ENCODE measurements at places on chromosomes 5 and 9. TPM values are rescaled to one million over a fixed set of nuclear protein-coding genes. Genes with fewer than 3 reads are reported as not detected.
A peak's percentile ranks its signal among the peaks of the same experiment; 100 is the strongest.

DNA sequence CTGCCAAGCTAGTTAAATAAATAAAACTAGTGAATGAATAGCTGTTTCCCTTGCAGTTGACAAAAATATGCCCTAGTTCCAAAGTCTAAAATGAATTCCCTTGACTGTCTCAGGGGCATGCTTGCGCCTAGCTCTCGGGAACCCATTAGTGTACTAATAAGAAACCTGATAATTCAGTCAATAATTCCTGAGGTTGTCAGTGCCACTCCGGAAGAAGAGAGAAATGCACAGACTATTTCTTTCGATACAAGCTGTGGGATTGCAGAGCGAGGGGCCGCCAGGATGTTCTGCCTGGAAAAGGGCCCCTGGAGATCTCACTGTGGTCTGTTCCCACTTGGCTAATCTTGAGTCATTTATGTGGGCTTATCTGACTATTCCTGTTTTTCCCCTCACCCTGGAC, 56.4 kb upstream of the LARP1 start:
- peak overlapping the region; percentile 65 for H3K27ac ChIP-seq
- peak; percentile 52 for DNase-seq
- H3K4me3 ChIP-seq, result no peak overlapping the region
- no peaks in the 10 kb centered on the region for H3K27me3 ChIP-seq
- no peaks in the 10 kb centered on the region for H3K36me3 ChIP-seq

DNA sequence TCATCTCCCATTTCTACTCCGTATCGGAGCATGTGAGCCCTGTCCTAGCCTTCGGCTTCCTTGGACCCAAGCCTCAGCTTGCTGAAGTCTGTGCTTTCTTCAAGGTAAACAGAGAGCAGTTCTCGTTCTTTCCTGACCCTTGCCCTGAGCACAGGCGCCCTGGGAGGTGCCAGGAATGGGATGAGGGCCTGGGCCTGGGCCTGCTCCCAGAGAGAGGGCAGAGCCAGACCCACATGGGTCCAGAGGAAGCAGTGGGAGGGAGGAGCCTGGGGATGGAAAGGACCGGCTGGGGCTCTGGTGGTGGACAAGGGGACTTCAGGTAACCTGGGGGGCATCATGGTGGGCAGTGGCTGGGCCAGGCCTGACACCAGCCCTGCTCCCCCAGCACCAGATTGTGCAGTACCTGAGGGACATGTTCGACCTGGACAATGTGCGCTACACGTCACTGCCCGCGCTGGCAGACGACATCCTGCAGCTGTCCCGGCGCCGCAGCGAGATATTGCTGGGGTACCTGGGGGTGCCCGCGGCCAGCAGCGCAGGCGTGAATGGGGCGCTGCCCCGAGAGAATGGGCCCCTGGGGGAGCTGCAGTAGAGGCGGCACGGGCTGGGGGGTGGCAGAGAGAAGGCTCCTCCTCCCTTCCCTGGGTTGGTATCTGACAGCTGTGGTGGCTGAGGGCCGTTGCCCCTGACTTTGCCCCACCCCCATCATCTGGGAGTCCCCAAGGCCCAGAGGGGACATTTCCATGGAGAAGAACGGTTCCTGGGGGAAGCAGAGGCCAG, 10.9 kb upstream of the DOLPP1 start:
- DNase-seq, result no peak
- H3K4me3 ChIP-seq, result no peak overlapping the region
- no peaks in the 10 kb centered on the region for H3K4me1 ChIP-seq
- H3K27me3 ChIP-seq, result no peaks in the 10 kb centered on the region
- peaks cover 13% of the 10 kb centered on the region for H3K36me3 ChIP-seq

DNA sequence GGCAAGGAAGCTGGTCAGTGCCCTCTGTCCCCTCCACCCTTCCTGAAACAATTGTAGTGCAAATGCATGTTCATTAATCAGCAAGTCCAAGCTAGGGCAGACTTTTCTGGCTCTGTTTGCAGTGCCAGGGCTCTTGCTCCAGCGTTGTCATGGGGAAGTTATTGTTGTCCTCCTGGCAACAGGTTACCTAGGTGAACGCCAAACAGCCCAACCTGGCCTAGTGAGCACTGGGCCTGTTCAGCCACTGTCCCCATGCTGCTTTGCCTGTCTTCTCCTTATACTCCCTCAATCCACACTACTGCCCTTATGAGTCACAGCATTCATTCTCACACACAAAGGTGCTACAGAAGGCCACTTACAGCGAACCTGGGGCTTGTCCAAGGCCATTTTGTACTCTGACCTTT, 34.5 kb upstream of the GLIS3 start:
- DNase-seq, result peak; percentile 9
- no peaks in the 10 kb centered on the region for H3K36me3 ChIP-seq
- H3K4me1 ChIP-seq, result peaks cover 8% of the 10 kb centered on the region
- H3K27ac ChIP-seq, result no peak overlapping the region
- no peaks in the 10 kb centered on the region for H3K27me3 ChIP-seq

DNA sequence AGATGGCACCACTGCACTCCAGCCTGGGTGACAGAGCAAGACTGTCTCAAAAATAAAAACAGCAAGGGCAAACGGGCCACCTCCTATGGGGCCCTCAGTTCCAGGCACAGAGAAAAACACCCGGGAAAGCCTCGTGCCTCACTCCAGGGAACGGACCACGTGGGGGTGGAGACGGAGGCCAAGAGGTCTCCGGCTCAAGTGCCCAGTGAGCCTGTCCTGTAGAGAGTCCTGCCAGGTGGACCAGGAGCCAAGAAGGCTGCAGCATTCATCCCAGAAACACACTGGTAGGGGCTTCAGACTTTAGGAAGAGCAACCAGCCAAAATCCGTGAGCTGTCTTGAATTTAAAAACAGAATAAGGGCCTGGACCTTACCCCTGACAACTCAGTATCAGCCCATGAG, 63.8 kb downstream of the C5orf15 start:
- H3K27me3 ChIP-seq, result no peaks in the 10 kb centered on the region
- DNase-seq, result no peak

GRCh38 chr5:78811121-78811817, 162.7 kb upstream of the LHFPL2 start:
- peak overlapping the region; percentile 66 for H3K27ac ChIP-seq
- no peaks in the 10 kb centered on the region for H3K36me3 ChIP-seq
- H3K4me3 ChIP-seq, result no peak overlapping the region
- peaks cover 22% of the 10 kb centered on the region for H3K4me1 ChIP-seq
- no peak for DNase-seq

DNA sequence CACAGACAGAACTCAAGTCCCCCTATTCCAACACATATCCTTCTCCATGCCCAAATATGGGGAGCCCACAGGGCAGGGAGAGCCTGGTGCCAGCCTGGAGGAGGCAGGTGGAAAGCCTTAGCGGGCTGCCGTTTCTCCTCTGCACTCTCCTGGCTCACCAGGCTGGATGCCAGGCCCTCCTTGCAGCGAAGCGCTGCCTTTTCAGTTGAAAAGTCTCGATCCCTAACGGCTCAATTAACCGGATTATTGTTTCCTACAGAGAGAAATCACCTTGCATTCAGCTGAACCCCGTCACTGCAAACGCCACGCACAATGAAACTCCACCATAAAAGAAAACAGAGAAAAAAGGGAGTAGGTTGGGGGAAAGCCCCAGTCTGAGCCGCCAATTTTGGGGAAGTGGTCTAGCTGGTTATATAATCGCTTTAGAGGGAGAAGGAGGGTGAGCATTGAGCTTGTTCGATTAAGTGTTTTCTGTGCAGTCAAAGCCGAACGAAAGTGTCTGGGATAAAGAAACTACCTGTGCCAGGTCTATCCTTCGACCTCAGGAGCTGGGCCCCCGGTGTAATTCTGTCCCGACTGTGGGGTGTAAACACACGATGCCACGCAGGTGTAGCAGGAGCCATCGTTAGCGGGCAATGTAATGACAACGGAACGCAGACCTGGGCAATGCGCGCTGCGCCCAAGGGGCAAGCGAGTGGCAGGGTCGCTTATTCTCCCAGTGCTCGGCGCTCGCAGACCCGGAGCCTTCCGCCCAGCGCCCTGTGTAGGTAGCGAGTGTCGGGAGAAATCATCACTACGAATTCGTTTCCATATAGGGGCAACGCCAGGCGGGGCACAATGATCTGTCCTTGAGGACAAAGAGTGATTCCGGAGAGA, 3.8 kb downstream of the BARHL1 start:
- peaks cover 99% of the 10 kb centered on the region for H3K27me3 ChIP-seq
- H3K4me1 ChIP-seq, result no peaks in the 10 kb centered on the region
- DNase-seq, result no peak
- no peak overlapping the region for H3K27ac ChIP-seq
- no peak overlapping the region for H3K4me3 ChIP-seq

DNA sequence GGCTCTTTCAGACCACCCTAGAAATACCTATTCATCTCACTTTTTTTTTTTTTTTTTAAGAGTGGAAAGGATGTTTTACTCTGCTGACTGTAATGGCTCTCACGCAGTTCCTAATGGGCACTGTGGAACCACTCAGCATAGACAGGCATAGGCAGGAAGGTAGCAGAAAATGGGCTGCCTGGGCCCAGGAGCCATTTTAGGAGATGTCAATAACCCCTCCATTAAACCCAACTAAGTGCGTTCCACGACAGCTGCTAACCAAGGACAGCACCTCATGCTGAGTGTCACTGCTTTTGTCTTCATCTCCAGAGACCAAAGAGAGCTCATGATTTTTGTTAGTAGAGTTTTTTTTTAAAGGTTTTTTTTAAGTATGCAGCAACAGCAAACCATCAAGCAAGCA, 15.3 kb downstream of the MAP1B start:
- H3K27ac ChIP-seq, result no peak overlapping the region
- no peak for DNase-seq
- no peaks in the 10 kb centered on the region for H3K27me3 ChIP-seq
- H3K36me3 ChIP-seq, result peaks cover 5% of the 10 kb centered on the region

DNA sequence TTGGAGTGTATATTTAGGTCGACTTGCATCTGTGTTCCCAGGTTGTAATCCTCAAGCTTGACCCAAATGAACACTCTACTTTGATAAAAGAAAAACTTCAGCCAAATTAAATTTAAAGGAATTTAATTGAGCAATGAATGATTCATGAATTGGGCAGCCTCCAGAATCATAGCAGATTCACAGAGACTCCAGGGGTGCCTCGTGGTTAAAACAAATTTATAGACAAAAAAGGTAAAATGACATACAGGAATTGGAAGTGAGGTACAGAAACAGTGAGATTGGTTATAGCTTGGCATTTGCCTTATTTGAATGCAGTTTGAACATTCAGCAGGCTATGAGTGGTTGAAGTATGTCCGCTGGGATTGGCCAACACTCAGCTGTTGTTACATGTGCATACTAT, 21.6 kb upstream of the SPATA31D4 start:
- H3K4me1 ChIP-seq, result peaks cover 8% of the 10 kb centered on the region
- no peak overlapping the region for H3K4me3 ChIP-seq
- no peak for DNase-seq
- no peak overlapping the region for H3K27ac ChIP-seq
- no peaks in the 10 kb centered on the region for H3K36me3 ChIP-seq

DNA sequence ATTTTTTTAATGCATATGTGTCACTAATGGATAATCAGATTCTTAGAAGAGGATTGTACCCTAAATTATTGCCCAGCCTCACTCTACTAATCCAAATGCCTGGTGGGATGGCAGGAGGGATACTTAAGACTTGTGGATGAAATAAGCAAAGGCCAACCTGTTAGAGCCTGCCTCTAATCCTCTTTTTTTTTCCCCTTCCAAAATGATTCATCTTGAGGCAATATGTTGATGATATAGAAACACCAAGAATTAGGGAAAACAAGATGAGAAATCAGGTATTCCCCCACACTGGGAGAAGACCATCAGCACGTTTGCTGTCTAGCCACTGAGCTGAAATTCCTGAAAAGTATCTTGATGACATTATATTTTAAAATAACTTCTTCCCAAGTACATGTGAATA, 52.0 kb downstream of the RFK start:
- no peak overlapping the region for H3K4me3 ChIP-seq
- H3K27me3 ChIP-seq, result no peaks in the 10 kb centered on the region
- no peak for DNase-seq
- no peaks in the 10 kb centered on the region for H3K4me1 ChIP-seq

GRCh38 chr9:103037508-103038477, 42.7 kb downstream of the CYLC2 start:
- H3K27me3 ChIP-seq, result no peaks in the 10 kb centered on the region
- no peak overlapping the region for H3K4me3 ChIP-seq
- H3K4me1 ChIP-seq, result no peaks in the 10 kb centered on the region
- peak; percentile 23 for DNase-seq
- no peaks in the 10 kb centered on the region for H3K36me3 ChIP-seq

The PCDHB7 gene
- total RNA-seq, result 1.1 TPM

The LCN1 gene
- not detected for total RNA-seq

All from cardiac muscle cell (in vitro differentiated cells and primary cell).